Cardiac muscle cell (in vitro differentiated cells and primary cell): ENCODE measurements at places on chromosomes 5 and 9. TPM values are rescaled to one million over a fixed set of nuclear protein-coding genes. Genes with fewer than 3 reads are reported as not detected.

The TMEM203 gene
- 44.7 and 50.0 TPM in 2 replicates for total RNA-seq

The CBY3 gene
- 0.18 TPM in 1 of 2 replicates, not detected in the other for total RNA-seq

The CDC42SE2 gene
- 14.1 and 15.2 TPM in 2 replicates for total RNA-seq

The ZBTB34 gene
- total RNA-seq: 10.9 and 13.0 TPM in 2 replicates

The SELENOP gene
- 72.7 and 83.0 TPM in 2 replicates for total RNA-seq

The WDR38 gene
- total RNA-seq: not detected in 2 replicates

The LCP2 gene
- not detected in 2 replicates for total RNA-seq

The SCAMP1 gene
- total RNA-seq: 25.5 and 32.4 TPM in 2 replicates

The SLC45A2 gene
- total RNA-seq: 0.85 TPM in 1 of 2 replicates, not detected in the other

The SLC6A19 gene
- total RNA-seq: 0.09 and 0.49 TPM in 2 replicates
